ENCODE measurements at places on chromosomes 5 and 9.
A peak's percentile ranks its signal among the peaks of the same experiment; 100 is the strongest.

GRCh38 chr5:1141834-1142233 lies 30.0 kb upstream of the SLC12A7 start:
- no peak for DNase-seq

DNA sequence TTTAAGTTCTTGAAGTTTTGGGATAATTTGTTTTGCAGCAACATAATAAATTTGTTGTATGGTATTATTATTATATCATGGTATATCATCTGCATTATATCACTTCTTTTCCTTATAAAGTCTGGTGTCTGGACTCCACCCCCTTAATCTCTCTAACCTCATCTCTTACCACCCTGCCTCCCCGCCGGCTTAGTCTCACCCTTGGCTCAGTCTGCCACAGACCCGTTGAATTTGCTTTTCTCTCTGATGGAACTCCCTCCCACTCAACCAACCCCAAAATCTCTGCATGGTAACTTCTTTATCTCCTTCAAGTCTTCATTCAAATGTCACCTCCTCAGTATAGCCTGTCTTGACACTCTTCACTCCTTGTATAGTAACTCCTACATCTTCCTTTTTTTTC lies 29.6 kb upstream of the MATR3 start:
- DNase-seq = no peak

DNA sequence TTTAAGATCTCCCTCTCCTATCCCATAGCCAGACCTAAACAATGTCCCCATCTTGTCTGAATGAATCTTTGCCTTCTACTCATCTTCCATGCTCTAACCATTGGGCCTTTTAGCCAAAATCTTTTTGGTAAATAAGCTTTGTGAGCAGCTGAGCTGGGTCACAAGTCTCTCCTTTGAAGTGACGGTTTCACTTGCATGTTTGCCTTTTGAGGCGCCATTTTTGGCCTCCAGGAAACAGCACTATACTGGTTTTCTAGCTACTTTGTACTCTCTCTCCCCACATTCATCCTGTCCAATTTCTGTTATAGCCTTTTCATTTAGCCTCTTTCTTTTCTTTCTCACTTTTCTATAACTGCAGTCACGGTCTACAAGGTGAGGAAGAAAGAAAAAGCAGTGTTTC lies 195.5 kb upstream of the C9orf72 start:
- no peak for DNase-seq

DNA sequence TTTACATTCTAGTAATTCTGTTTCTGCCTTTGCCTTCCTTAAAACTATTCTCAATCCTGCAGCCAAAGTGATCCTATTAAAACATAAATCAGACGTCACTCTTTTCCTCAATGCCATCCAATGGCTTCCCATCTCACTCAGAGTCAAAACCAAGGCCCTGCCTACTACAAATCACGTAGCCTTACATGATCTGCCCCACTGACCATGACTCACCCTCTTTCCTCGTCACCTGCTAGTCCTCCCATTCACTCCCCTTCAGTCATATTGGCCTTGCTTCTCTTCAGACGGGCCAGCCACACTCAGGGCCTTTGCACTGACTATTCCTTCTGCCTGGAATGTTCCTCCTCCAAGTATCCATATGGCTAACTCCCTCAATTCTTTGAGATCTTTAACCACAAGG lies 39.0 kb upstream of the DMXL1 start:
- no peak for DNase-seq

DNA sequence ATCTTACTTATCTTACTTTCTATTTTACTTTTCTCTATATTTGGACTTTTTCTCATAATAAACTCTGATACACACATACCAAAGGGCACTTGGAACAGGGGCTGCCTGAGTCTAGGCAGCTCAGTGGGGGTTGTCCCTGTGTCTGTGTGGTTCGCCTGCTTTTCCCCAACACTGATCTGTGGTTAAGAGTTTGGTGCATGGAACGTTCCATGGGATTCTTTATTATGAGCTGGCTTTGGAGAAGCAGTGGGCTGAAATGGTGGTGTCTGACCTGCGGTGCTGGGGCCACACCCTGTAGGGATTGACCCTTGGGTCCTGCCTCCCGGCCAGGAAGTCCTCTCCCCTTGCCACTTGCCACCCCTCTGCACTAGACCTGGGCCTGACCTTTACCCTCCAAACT lies 47.4 kb downstream of the ANKRD33B start:
- no peak for DNase-seq

- peak; percentile 76 for DNase-seq
Measured at GRCh38 chr5:138601444-138601843, 26.2 kb upstream of the HSPA9 start.

DNA sequence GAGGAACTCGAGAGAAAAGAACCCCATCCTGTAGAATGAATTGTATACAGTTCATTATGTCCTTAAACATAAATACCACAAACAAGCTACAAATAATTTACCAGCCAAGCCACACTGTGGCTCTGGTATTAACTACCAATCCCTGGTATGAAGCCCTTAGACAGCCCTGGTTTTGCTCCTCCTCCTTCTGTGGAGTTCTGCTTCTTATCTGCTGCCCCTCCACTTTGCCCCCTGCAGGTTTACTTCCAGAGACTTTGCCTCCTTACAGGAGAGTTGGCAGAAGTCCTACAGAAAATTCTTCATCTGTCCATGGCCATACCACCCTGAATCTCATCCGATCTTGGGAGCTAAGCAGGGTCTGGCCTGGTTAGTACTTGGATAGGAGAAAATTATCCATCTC lies 219.8 kb downstream of the ACTL7B start:
- no peak for DNase-seq

GRCh38 chr5:143499480-143500114 lies 96.1 kb upstream of the NR3C1 start:
- DNase-seq = no peak

- no peak for DNase-seq
Measured at GRCh38 chr9:126122901-126123616, 203.6 kb upstream of the MVB12B start.

DNA sequence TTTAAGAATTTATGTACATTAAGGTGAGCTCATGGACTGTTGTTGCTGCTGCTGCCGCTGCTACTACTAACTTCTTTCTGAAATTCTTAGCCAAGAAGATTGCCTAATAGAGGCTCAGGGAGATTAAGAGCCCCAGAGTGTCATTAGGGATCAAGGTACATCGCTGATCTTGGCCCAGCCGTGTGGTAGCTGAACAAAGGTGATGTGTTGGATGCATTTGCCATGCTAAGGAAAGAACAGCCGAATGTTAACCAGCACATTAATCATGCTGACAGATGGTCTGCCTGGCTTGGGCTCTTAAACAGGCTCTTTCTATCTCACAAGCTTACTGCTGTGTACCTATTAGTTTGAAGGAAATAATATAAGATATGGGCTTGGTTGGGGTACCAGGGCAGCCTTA lies 137.1 kb downstream of the KCTD16 start:
- no peak for DNase-seq
